ENCODE measurements at places on chromosomes 3 and 15.

- DNase-seq: no peak
Observed at GRCh38 chr3:20417388-20418108, 231.5 kb upstream of the SGO1 start.

GRCh38 chr3:75329476-75330097, 334.5 kb upstream of the FRG2C start:
- no peak for DNase-seq

- no peak for DNase-seq
Observed at GRCh38 chr3:138640537-138640936, 32.0 kb downstream of the FAIM start.

GRCh38 chr3:123809597-123809996, 74.5 kb downstream of the MYLK start:
- DNase-seq: no peak

DNA sequence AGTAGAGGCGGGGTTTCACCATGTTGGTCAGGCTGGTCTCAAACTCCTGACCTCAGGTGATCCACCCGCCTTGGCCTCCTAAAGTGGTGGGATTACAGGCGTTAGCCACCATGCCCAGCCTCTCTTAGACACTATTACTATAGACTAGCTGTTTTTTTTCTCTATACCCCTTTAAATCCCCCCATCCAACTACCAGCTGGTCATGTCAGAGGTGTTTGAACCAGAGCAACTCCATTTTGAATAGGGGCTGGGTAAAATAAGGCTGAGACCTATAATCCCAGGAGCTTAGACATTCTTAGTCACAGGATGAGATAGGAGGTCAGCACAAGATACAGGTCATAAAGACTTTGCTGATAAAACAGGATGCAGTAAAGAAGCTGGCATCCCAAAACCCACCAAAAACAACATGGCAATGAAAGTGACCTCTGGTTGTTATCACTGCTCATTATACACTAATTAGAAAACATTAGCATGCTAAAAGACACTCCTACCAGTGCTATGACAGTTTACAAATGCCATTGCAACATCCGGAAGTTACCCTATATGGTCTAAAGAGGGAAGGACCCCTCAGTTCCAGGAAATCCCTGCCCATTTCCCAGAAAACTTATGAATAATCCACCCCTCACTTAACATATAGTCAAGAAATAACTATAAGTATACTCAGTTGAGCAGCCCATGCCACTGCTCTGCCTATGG, 57.8 kb upstream of the GPD1L start:
- no peak for DNase-seq

GRCh38 chr15:76936671-76937070, 5.1 kb downstream of the RCN2 start:
- DNase-seq: no peak

- no peak for DNase-seq
Observed at GRCh38 chr3:106337116-106337515, 468.3 kb upstream of the CBLB start.

DNA sequence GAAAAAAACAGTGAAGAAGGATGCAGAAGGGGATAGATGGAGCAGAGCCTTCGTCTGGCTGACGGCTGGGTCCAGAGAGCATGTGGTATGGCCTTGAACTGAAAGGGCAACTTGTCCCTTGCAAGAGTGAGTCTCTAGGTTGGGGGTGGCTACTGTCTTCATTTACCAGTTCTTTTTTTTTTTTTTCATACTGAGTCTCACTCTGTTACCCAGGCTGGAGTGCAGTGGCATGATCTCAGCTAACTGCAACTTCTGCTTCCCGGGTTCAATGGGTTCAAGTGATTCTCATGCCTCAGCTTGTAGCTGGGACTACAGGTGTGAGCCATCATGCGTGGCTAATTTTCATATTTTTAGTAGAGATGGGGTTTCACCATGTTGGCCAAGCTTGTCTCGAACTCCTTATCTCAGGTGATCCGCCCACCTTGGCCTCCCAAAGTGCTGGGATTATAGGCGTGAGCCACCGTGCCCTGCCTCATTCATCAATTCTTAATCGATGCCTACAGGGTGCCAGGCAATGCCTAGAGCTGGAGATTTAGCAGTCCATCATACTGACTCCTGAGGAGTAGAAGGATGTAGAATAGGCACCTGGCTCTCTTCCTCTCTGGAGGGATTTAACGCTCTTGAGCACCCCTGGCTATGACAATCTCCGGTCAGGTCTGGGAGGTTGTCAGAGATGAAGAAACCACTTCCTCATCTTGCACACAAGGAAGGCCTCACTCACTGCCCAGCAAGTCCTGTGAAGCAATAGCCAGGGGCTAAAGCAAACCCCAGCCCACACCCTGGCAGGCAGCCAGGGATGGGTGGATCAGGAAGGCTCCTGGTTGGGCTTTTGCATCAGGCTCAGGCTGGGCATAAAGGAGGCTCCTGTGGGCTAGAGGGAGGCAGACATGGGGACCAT, at the start of gene CAMP:
CAMP (plus strand) TSS at position 880 of the 898 bp plus-strand sequence; CDS start at position 897, 17 bp downstream.
- no peak for DNase-seq

GRCh38 chr15:41417418-41418195, 712 bp downstream of the RTF1 start:
- peak; percentile 14 for DNase-seq

- no peak for DNase-seq
Observed at GRCh38 chr3:31248563-31248992, 284.1 kb upstream of the STT3B start.

GRCh38 chr3:173173652-173174051, 32.6 kb upstream of the SPATA16 start:
- no peak for DNase-seq

GRCh38 chr3:195806916-195807231, 4.9 kb downstream of the MUC4 start:
- DNase-seq: no peak

DNA sequence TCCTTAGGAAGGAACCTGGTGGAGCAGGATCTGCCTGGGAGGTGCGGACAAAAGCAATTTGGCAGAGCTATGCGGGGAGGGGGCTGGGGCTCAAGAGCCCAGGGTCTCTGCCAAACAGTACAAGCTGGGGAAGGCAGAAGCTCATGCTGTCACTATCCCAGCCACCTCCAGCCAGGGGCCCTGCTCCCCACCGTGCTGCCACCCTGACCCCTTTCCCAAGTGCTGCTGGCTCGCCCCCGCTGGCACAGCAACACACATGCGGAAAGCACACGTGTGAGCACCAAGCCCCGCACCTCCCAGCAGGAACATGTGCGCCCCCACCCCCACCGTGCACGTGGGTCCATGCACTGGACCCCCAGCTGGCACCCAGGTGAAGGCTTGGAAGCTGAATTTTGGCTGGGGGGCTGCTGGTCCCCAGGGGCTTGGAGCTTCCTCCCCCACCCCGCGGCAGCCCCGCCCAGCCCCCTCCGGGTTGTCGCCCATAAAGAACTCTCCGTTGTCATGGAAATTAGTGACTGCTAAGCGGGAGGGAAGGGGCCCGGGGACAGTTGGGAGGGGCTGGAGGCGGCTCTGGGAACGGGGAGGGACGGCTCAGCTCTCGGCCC, 742 bp downstream of the CAMKV start:
- DNase-seq: no peak

GRCh38 chr3:42635111-42635510, 18.4 kb upstream of the ZBTB47 start:
- no peak for DNase-seq

DNA sequence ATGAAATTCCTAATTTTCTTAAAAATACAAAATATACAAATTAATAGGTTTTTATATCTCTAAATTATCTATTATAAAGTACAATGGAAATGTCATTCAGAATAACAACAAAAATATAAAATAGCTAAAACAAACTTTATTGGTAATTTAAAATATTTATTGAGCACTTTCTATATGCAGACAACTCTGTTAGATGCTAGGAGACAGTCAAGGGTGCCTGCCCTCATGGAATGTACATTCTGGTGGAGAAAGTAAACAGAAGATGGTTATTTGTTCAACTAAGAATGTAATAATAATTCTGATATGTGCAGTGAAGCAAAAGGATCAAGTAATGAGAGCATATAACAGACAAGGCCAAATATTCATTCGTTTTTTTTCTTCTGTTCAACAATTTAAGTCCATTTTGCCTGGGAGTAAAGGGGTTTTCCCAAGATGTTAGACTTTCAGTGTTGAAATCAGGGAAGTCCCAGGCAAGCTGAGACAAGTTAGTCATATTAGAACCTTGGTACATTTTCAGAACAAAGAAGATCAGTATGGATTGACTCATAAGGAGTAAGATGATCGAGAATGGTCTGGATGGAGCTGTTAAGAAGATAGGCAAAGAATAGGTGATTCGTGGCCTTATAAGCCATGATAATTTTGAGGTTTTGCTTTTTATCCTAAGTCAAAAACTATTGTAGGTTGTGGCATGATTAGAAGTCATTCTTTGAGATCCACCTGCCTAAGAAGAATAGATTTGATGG, 150.2 kb upstream of the MLF1 start:
- no peak for DNase-seq

DNA sequence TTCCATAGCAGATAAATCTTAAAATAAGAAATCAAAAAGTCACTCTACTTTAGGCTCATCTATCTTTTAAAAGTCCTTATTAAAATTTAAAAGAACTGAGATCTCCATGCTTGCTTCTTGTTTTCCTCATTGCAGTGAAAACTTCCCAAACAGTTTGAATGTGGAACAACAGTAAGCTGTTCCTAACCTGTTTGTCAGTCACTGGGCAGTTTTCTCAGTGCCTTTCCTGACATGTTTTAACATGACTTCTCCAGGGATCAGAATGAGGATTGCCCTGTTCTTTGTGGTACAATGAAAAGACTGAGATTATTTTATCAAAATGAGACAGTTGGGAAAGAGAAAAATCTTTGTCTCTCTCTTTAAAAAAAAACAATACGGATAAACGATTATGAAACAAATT, 774 bp downstream of the GPR87 start:
- DNase-seq: no peak

- DNase-seq: no peak
Observed at GRCh38 chr15:42595626-42596240, 20.3 kb downstream of the STARD9 start.

GRCh38 chr3:135311699-135312098, 516.6 kb downstream of the EPHB1 start:
- DNase-seq: no peak

DNA sequence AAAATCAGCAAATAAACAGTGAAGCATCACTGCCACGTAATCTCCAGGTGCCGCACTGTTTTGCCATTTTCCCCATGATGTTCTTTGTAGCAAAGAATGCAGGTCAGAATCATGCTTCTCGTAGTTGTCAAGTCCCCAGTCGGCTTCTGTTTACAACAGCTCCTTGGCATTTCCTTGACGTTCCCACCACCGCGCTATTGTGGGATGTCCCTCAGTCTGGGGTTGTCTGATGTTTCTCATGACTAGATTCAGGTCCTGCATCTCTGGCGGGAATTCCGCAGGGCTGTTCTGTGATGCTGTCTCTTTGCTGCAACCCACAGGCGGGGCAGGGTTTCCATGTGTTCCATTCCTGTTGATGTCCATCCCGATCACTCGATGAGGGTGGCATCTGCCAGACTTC, 117.9 kb upstream of the SMAD3 start:
- DNase-seq: no peak

DNA sequence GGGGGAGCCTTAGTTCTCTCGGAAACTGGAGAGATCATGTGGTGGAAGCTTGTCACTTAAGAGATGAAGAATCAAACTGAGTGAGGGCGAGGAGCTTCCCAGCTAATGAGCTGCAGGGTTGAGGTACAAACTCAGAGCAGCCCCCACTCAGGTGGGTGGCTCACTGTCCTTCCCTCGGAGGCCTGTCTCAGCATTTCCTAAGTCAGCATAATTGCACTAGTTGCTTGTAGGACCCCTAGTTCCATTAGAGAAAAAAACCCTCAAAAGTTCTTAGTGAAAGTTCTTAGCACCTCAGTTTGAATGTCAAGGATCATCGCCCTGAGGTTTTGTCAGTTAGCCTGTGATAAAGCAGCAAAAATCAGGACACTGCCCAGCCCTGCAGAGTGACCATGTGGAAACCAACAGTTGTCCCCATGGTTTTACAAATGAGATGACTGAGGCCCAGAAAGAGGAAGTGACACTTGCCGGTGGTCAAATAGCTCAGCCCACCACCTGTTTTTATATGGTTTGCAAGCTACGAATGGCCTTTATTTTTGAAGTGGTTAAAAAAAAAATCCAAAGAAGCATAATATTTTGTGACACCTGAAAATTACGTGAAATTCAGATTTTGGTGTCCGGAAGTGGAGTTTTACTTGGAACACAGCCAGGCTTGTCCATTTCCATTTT, 11.9 kb downstream of the SMAD6 start:
- no peak for DNase-seq

DNA sequence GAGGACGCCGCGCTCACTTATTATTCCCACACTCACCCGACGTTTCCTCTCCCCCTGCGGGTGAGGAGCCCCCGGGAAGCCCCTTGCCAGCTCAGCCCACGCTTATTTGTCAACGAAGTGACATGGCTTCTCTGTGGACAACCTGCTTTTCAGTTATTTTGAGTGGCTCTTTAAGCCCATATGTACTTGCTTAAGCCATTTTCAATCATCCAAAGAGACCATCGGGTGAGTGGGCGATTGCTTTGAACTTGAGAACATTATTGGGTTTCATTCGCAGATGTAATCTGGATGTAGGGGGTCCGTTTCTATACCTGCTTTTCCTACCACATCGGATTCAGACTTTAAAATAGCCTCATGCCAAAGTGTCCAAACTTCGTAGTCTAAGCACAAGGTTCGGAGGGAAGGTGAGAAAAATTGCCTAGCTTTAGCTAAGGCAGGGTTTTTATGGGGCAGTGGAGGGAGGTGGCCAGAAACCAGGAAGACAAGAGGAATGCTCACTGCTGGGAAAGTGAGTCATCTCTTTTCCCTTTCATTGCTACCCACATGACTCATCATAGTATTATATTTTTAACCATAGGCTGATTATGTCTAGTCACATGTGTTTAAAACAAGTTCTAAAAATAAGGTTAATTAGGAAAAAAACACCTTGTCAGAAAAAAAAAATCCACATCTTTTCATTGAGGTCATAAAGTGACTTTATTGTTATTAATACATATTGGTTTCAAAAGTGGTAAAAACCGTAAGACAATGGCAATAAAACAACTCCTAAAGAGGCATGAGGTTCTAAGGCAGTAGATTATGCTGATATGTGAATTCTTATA, 773.1 kb upstream of the NR2F2 start:
- DNase-seq: no peak

DNA sequence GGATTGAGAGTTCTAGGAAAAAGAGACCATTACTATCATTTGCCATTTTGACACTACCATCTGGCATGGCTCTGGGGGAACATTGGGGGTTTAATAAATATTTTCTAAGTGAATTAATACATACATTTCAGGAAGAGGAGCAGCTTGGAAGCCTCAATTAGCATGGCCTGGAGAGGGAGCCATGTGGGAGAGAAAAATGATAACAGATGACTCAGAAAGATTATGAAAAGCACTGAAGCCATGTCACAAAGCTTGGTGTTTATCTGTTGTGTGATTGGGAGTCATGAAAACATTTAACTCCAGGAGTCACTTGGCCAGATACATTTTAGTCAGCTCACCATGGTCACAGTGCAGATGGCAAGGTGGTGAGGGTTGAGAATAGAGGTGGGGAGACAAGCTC, 121.0 kb downstream of the SSR3 start:
- no peak for DNase-seq

- no peak for DNase-seq
Observed at GRCh38 chr3:108877901-108878300, 55.3 kb downstream of the TRAT1 start.
